Activated T-helper 2 cell treated with anti-CD3 and anti-CD28 coated beads, Interferon-gamma antibody, Interleukin-2, Interleukin-4, amounts not matched to agents 10 μg/mL and 5 μg/mL and 100 μg/mL, durations not matched to agents 14 hours and 24 hours and 36 hours (primary cell): ENCODE measurements at places on chromosomes 12 and 14.

- no peak for DNase-seq
Observed at GRCh38 chr14:34204774-34205173, 253.9 kb upstream of the EGLN3 start.

GRCh38 chr14:55381561-55381960 is 30.1 kb downstream of the ATG14 start:
- no peak for DNase-seq

DNA sequence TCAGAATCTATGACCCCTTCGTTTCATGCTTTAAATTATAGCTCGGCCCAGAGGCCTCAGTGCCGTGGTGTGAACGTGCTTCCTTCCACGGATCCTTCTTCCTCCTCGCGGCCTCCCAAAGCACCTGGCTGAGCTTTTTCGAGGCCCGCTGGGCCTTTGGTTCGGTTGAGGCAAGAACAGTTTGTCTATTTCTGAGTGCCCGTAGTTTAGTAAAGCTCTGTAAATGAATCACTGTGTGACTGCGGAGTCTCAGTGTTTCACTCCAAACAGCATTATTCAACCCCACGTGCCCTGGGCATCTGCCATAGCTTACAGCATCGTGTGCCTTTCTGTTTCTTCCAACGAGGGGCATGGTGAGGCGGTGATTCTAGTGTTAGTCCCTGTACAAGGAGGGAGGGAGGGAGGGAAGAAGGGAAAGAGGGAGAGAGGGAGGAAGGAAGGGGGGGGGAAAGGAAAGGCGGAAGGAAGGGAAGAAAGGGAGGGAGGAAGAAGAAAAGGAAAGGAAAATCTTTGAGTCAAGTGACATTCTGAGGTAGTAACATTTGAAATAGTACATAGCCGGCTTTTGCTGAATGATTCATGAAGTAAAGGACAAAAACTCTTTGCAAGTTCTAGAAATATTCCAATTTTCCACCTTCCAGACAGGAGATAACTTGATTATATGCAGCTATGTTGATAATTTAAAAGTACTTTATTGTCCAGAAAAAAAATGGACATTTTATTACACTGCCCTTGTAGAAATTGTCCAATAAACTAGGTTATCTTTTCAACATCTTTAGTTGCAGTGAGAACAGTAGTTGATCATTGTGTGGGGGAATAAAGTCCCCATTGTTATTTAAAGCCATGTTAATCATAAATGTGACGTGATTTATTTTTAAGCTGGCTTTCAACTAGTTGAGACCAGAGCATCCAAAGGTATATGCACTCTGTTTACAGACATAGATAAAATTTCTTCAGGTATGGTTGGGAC is 1.2 kb upstream of the TRIM9 start:
- DNase-seq, result no peak

GRCh38 chr14:104792945-104793702 is 2.4 kb downstream of the AKT1 start:
- DNase-seq, result no peak

GRCh38 chr14:103772078-103772712 is 56.6 kb downstream of the ZFYVE21 start:
- no peak for DNase-seq

GRCh38 chr14:95356245-95356869 is 36.6 kb upstream of the CLMN start:
- no peak for DNase-seq

- no peak for DNase-seq
Observed at GRCh38 chr12:107564946-107565345, 120.7 kb upstream of the PWP1 start.

GRCh38 chr12:127125607-127126259 is 1141.2 kb upstream of the TMEM132C start:
- no peak for DNase-seq

GRCh38 chr14:90491221-90491885 is 94.5 kb downstream of the CALM1 start:
- DNase-seq, result no peak

GRCh38 chr14:69704319-69704718 is 62.6 kb upstream of the SRSF5 start:
- DNase-seq, result no peak

- no peak for DNase-seq
Observed at GRCh38 chr12:82040987-82041743, 282.0 kb upstream of the PPFIA2 start.

GRCh38 chr12:77239617-77240016 is 174.2 kb upstream of the E2F7 start:
- DNase-seq, result no peak
